ENCODE measurements at places on chromosomes 1 and 21.
A peak's percentile ranks its signal among the peaks of the same experiment; 100 is the strongest.

GRCh38 chr21:24895885-24896734 is 711.2 kb downstream of the MRPL39 start:
- no peak for DNase-seq

- DNase-seq = no peak
Observed at GRCh38 chr1:101595881-101596374, 359.1 kb downstream of the S1PR1 start.

DNA sequence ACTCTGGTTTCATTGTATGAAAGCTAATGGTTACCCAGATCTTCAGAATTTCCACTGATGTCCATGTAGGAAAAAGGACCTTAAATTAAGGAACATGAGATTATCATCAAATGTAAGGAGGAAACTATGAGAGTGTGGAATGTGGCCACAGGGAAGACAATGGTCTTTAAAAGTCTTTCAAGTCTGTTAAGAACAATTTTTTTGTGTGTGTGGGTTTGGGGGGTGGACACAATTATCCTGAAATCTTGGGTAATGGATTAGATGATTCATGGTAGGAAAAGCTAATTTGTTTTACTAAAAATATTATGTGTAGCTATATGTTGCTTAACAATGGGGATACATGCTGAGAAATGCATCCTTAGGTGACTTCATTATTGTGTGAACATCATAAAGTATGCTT is 72.9 kb downstream of the PLA2G4A start:
- DNase-seq = no peak

GRCh38 chr1:35717911-35718476 is 690 bp downstream of the C1orf216 start:
- no peak for DNase-seq

- DNase-seq = no peak
Observed at GRCh38 chr1:215479567-215479966, 87.5 kb upstream of the KCTD3 start.

GRCh38 chr1:47782414-47783166 is 214.6 kb downstream of the TRABD2B start:
- DNase-seq = no peak

- DNase-seq = no peak
Observed at GRCh38 chr1:90732136-90732535, 15.0 kb upstream of the BARHL2 start.

- no peak for DNase-seq
Observed at GRCh38 chr1:79310609-79311008, 304.1 kb upstream of the ADGRL4 start.

- DNase-seq = no peak
Observed at GRCh38 chr21:43930848-43931375, 65.9 kb downstream of the AGPAT3 start.

- no peak for DNase-seq
Observed at GRCh38 chr1:60894741-60895140, 187.6 kb upstream of the NFIA start.

DNA sequence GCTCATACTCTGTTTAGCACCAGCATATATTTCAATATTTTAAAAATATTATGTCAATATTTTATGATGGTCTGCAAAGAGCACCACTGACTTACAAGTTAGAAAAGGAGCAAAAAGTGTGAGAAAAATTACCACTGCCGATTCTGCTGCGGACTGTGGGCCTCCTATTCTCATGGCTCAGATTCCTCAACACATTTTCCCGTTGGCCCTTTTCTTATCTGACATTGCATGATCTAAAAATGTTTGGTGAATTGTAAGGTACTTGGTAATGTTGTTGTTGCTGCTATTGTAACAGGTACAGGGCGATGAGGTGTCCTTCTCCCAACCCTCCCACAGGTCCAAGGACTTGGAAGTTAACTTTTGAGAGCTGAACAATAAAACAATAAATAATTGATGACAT is 737 bp downstream of the C1orf162 start:
- DNase-seq = no peak

DNA sequence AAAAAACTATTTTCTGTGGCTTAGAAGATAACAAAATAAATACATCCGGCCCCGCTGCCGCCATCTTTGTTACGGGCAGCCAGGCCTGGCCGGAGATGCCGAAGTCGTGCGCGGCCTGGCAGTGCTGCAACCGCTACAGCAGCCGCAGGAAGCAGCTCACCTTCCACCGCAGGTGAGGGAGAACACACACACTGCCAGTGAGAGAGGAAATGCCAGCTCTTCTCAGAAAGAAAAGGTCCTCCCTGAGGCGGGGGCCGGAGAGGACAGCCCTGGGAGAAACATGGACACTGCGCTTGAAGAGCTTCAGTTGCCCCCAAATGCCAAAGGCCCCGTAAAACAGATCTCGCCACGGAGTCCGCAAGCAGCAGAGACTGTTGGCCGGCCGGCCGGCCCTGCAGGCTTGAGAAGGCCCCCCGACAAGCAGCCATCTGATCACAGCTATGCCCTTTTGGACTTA is 323.2 kb downstream of the AMY1C start:
- no peak for DNase-seq

GRCh38 chr21:36694031-36694515 is 4.8 kb upstream of the SIM2 start:
- no peak for DNase-seq

GRCh38 chr1:160850993-160851392 is 11.7 kb downstream of the CD244 start:
- DNase-seq = no peak

GRCh38 chr1:230243583-230244353 is 176.7 kb downstream of the GALNT2 start:
- no peak for DNase-seq

DNA sequence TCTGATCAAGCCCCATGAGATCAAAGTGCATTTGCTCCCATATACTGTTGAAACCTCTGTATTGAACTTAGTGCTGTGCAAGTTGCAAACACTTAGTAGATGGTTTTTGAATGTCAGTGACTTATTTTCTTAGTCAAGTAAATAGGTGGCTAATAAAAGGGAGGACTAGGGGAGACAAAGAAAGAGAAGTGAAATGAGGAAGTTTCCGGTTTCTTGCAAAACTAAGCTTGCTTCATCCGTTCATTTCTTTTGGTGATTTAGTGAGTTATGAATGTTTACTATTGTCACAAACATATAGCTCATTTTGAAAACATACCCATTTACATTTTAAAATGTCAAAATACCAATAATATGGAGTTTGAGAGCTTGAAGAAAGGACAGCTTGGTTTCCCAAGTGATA is 23.0 kb downstream of the ADAMTS5 start:
- no peak for DNase-seq

DNA sequence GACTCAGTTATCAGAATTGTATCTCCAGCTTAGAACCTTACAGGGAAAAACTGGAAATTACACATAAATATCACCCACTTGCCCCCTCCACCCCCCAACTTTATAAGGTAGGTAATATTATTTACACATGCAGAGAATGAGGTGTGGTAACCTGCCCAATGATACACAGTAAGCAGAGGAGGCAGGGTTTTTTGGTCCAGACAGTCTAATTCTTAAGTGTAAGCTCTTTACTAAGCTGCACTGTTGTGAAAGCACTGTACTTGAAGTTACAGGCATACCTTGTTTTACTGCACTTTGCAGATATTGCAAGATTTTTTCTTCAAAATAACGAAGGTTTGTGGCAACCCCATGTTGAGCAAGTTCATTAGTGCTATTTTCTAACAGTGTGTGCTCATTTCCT is 24.8 kb upstream of the MYOCOS start:
- DNase-seq = no peak

GRCh38 chr1:171122893-171123292 is 32.2 kb downstream of the FMO3 start:
- DNase-seq = no peak

- DNase-seq = peak; percentile 23
Observed at GRCh38 chr1:210446479-210446878, 117.8 kb downstream of the HHAT start.

DNA sequence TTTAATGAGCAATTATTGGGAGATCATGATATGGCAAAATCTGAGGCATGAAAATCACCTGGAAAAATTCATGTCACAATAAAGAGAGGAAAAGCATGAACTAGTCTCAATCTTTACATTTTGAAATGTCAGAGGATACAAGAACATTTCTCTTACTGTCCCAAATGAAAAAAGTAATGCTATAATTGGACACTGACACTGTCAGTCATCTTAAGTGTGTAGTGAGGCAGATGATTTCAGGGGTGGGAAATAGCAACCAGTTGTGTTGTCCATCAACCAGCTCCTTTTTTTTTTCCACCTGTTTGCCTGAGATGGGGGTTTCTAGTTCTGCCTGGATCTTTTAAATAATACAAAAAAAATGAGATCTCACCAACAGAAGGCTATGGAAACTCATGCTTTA is 646.2 kb downstream of the KCNT2 start:
- no peak for DNase-seq

- DNase-seq = no peak
Observed at GRCh38 chr1:62687421-62687902, 724 bp downstream of the DOCK7 start.

GRCh38 chr1:77545970-77546369 is 136.5 kb downstream of the ZZZ3 start:
- no peak for DNase-seq

DNA sequence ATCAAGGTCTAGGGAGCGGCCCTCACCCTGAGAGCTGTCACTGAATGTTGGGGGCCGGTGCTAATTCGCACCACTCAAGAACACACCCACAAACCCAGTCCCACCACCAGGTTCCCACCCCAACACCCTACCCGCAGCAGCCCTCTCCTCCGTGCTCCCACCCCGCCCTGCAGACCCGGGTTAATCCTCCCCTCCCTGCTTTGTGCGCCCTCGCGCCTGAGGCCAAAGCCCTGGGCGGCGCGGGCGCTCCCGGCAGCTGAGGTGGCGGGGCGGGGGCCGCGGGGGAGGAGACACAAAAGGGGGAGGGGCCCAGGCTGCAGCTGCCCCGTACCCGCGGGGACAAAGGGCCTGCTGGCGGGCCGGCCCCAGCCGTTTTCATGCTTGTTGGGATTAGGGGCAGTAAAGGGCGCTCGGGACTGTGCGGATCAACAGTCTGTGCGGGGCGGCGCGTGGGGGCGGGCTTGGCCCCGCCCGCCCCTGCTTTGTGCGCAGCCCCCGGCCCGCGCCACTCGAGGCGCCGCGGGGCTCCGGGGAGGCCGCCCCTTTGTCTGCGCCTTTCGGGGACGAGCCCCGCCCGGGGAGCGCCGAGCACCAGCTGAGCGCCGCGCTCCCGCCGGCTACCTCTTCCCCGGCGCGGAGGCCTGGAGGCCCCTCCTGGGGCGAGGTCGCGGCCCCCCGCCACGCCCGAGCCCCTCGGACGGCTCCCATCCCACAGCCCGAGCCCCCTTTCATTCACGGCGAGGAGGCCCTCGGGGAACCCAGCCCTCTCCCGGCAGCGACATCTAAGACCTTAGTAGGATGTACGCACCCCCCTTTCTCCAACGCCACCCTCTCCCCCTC is 10.9 kb downstream of the C1orf216 start:
- peak; percentile 69 for DNase-seq

DNA sequence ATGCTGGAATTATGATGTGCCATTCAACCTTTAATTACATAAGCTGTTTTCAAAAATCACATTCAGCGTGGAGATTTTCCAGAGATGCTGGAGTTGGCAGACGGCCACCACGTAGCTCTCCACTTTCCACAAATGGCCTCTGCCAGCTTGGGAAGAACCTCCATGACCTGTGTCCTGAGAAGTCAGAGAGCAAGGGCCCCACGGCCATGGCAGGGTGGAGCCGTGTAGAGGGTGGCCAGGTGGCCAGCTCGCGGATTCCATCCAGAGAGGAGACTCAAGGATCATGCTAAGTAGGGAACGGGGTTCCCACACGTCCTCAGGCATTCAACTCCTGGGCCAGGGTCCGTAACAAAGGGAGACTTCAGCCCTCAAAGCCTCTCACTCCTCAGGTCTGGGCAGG is 1.3 kb upstream of the GALE start:
- DNase-seq = no peak

DNA sequence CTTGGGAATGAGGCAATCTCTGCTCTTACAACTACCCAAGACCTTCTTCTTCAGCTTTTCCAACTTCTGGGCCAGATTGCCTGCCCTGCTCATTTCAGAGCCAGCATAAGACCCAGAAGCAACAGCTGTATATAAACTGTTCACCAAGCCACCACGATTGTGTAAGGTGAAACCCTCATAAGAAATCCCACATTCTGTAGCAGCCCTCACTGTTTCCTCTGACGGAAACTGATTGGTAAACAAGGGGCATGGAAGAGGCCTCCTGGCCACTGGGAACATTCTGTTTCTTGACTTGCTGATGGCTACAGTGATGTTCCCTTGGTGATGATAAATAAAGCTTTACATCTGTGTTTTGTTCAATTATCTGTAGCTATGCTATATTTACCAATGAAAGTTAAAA is 39.7 kb upstream of the EXO1 start:
- no peak for DNase-seq

DNA sequence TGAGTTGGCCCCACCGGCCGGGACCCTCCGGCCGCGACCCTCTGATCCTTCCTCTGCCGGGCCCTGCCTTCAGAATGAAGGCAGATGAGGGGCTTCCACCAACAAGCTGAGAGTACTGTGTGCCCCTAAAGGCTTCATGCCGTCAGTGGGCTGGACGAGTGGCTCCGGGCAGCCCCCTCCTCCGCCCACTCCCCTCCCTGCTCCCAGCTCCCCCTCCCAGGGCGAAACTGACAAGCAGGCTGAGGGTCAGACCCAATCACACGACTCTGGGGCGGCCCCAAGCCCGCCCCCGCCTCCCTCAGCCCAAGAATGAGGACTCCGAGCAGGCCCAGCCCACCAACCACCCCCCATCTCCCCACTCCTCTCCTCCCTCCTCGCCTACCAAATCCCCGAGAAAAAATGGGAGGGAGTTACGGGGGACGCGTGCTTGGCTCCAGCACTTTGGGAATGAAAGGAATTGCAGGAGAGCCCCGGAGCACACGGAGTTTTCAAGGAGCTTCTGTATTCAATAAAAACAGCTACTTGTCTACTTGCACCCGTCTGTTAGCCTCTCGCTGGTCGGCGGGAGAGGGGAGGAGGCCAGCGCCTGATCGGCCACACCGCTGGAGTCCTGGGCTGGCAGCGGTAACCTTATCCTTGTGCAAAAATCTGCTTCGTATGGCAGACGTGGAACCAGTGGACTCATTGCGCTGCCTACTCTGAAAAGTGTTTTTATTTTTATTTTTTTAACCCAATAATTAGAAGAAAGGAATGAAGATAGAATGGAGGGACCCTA is at the start of gene COL11A1:
COL11A1 (minus strand) TSS at position 147 of the 775 bp plus-strand sequence. CDS start 344 bp downstream, outside the sequence.
- DNase-seq = peak; percentile 19

GRCh38 chr1:17791480-17791879 is 36.3 kb downstream of the ACTL8 start:
- no peak for DNase-seq

Measured in caudate nucleus (tissue), 63 donors.